ENCODE measurements at places on chromosomes 7 and 10. TPM values are rescaled to one million over a fixed set of nuclear protein-coding genes. Genes with fewer than 3 reads are reported as not detected.

DNA sequence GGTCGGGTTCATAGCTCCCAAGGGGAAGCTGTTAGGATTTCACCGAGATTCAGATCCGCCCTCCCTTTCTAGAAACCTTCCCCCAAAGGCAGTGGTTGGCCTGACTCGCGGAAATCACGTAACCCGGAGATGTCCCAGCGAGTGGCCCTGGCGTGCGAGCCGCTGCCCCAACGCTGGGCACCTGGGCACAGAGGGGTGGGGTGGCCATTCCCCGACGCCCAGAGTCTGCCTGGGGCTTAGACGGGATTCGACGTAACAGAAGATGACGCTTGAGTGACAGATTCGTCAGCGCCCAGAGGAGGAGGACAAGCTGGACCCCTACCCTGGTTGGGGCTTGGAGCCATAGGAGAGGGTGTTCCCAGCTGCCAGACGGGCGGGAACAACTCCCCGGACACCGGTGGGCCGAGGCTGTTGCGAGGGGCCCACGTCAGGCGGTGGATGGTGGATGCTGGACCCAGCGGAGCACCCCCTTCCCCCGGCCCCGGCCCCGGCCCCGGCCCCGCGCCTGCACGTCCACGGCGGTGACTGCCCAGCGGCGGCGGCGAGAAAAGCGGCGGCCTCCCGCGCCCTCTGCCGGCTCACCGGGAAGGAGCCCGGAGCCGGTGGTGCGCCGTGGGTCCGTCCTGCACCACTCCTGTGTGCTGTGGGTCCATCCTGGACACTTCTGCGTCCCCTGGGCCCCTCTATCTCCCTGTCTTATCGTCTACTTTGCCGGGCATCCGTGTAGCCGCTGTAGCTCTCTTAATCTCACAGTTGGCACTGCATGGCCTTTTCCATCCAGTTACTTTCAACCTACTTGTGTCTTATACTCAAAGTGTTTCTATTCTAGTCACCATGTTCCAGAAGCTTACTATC lies 35.4 kb upstream of the KNDC1 start:
- DNase-seq, result no peak

DNA sequence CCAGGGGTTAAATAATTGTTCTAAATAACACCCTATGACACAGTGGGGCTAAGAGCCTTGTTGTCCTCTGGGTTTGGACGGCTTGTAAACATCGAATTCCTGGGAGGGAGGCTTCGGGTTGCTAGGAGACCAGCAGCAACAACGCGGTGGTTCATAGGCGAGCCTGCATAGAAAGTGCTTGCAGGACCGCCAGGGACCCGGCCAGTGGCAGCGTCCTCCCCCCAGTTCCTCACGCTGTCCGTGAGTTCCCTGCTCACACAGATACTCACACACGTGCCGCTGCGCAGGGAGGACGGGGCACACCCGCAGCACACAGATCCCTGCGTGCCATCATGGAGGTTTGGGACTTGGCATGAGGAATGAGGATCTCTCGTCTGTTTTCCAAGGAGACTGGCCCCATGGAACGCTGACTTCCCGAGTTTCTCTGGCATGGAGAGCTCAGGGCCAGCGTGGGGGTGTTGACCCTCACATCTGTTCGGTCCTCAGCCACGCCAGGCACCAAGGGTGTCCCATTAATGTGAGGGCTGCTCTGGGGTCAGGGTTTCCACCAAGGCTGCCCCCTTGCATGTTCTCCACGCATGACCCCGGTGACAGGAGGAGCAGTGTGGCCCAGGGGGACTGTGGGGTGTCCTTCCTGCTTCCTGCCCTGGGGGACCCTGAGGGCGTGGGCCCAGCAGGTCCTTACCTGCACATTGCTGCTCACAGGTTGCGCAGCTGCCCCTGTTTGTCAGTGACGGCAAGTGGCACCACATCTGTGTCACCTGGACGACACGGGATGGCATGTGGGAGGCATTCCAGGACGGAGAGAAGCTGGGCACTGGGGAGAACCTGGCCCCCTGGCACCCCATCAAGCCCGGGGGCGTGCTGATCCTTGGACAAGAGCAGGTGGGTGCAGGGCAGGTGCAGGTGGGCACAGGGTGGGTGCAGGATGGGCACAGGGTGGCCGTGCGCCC lies 9.7 kb downstream of the NPTX2 start:
- no peak for DNase-seq

DNA sequence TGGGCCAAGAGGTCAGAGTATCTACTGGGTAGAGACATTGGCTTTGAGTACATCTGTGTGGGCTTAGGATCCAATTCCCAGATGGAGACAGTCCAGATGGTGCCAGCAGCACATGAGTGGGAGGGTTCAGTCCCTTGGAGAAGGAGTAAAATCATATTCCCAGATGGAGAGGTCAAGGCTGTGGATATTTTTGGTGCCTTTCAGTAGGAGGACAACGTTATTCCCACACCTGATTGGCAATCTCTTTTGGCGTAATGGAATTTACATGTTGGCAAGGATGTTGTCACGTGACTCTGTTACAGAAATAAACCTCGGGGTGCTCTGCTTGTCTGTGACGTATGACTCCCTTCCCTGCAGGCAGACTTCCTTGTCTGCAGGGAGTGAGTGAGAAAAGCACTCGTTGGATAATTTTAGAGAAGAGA lies 27.6 kb downstream of the NPS start:
- no peak for DNase-seq

DNA sequence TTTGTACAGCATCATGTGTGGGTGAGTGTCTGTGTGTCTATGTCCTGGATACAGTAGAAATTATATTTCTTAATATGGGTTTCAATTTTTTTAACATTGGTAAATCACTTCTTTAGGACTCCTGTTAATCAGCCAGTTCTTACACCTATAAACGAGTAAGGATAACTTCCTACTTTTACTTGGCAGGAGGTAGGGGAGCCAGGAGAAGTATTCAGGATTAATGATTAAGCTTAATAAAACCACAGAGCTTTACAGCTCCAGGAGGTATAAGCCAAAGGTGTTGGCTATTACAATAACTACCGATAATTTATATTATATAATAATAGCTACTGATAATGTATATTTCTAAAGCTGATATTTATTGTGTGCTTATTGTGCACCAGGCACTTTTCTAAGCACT lies 1.7 kb upstream of the FAM3C start:
- no peak for DNase-seq

DNA sequence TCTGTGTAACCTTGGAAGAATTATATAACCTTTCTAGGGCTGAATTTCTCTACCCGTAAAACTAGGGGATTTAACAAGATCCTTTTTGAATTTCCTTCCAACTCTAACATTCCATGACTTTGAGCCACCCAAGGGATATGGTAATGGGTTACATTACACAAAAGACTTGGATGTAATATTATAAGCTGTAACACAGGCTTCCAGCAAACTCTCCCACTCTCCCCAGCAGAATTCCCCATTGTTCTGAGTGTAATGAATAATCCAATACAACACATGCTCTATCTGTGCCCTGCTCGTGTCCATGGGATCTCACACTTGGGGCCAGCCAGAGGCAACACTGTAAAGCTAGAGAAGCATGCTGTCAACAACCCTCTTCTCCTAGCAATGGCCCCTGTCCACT lies 790.6 kb upstream of the AUTS2 start:
- DNase-seq, result no peak

DNA sequence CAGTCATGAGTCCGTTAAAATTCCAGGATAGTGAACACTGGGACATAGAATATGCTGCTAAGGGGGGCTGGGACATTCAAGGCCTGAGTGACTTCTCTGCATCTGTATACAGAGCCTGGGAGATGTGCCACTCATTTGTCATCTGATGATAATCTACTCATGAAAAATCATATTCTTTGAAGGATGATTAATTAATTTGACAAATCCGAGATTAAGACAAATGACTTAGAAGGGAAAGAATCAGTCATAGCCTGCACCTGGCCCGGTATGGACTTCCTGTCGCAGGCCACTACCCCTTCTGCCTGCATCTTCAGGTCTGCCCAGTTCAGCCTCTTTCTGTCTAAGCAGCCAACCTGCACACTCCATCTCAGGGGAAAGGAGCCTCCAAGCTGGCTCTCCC lies 18.8 kb upstream of the FAM170B start:
- DNase-seq, result no peak

- DNase-seq, result no peak
Observed at GRCh38 chr10:31170636-31171035, 139.0 kb upstream of the ZNF438 start.

DNA sequence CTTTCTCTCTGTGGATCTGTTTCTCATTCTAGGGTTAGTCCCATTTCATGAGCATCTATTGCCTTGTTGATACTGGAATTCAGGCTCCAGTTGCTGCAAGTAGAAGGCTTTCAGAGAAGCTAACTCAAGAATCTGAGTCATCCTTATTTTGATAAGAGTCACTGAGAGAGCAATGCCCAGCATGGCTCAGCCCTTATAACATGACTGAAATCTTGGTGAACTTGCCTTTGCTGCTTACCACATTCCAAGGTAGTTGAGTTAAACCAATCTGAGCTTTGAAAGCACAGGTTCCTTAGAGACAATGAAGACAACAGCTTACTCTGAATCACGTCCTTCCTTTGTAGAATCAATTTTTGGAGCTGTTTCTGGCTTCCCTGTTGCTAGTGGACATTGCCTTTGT lies 53.6 kb upstream of the CHCHD3 start:
- no peak for DNase-seq

DNA sequence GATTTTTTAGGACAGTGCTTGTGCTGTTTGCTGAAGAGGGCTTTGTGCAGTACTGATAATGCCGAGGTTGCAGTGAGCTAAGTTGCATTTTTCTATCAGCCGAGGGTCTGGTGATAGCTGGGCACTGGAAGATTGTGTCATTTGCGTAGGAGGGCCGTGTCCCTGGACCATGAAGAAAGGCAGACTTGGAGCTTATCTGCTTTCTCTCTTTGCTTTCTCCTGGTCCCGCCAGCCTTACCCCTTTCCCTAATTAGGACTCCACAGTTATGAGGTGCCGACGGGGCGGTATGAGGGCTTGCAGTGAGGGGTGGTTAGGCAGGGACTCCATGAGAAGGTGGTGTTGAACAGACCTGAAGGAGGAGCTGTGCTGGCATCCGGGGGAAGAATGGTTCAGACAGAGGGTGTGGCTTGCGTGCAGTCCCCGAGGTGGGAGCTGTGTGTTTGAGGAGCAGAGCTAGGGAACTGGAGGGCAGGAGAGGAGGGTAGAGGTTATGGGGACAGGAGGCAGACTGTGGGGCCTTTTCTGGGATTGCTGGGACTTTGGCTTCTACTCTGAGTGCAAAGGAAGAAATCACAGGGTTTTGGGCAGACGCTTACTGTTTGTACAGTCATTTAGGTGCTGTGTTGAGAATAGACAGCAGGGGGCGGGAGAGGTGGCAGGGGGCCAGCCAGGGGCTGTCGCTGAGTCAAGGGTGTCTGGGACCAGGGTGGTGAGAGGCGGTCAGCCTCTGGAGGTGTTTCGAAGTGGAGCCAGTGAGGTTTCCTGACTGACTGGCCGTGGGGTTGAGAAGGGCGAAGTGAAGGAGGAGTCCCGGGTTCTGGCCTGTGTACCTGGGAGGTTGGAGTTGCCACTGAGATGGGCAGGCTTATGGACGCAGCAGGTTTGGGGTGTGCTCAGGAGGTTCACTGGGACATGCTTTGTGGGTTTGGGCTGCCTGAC lies 43.4 kb downstream of the PRF1 start:
- peak; percentile 56 for DNase-seq

DNA sequence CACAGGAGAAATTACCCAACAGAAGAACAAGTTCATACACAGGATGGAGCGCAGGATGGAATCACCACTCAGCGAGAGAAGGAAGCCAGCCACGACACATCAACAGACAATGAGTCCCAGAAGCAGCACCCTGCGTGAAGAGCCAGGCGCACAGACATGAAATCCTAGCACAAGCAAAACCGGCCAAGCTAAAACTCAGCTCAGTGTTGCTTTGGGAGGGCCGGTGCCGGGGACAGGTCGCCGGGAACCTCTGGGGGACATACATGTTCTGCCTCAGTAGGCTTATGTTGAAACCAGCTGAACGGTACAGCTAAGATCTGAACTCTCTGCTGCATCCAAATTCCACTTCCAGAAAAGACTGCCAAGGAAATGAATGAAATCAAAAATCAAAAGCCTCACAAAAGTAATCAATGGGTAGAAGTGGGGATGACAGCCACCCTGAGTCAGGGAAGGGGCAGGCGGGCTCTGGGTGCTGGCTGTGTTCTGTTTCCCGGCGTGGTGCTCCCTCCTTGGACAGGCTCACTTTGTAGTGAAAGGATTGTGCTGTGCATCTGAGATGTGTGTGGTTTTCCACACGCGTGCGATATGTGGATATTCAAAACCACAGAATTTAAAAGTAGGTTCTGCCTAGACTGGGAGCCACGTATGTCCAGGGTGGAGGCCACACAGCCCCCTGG lies 114.7 kb downstream of the PDGFA start:
- no peak for DNase-seq

DNA sequence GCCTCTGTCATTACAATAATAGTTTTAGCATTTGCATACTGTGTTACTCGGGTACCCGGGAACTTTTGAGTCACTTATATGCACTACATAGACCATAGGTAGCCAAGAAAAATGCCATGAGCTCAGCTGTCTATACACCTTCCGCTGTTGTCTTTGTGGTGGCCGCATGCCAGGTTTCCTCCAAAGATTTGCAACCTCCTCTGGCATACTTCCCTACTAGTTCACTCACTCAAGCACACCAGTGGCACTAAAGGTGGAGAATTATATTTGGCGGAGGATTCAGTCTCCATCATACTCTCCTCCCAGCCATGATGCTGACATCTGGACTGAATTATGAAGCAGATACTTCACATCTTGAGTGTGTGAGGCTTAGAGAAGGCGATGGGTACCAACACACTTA lies 35.6 kb upstream of the GRB10 start:
- DNase-seq, result peak; percentile 65

- DNase-seq, result no peak
Observed at GRCh38 chr7:135501402-135501801, 8.5 kb downstream of the CNOT4 start.

GRCh38 chr7:152910545-152911225 lies 151.1 kb downstream of the ACTR3B start:
- no peak for DNase-seq

DNA sequence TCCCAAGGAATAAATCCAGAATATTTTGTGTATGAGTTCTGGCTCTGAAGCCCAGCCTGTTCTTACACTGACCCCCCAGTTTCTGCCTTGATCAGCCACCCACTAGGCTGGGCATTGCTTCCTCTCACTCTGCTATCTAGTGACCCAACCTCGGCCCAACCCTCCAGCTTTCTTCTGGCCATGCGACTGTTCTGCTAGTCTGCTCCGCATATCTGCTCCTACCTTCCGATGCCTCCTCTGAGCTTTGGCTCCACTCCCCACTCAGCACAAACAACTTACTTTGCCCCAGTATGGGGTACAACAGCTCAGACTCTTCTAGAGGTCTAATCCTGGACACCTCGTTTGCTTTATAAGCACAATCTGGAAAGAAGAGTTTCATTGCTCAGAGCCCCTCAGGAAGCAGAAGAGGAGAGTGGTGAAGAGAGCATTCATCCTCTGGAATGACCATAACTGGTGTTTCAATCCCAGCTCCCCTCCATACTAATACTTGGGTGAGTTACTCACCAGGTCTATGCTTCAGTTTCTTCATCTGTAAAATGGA lies 99.6 kb downstream of the NPSR1 start:
- DNase-seq, result no peak

- no peak for DNase-seq
Observed at GRCh38 chr10:99659868-99660366, 608 bp downstream of the ENTPD7 start.

GRCh38 chr7:25456467-25457171 lies 228.3 kb upstream of the NPVF start:
- DNase-seq, result peak; percentile 76

The OGDHL gene
- 5.3 TPM for total RNA-seq

The CUZD1 gene
- 2.7 TPM for total RNA-seq

The JCAD gene
- total RNA-seq, result 25.8 TPM

The EPDR1 gene
- total RNA-seq, result 23.2 TPM

The ABI1 gene
- 57.1 TPM for total RNA-seq

The DRGX gene
- not detected for total RNA-seq

The CTAGE4 gene
- 7.5 TPM for total RNA-seq

The MMP21 gene
- total RNA-seq, result 0.17 TPM
